Stimulated activated CD4-positive, alpha-beta T cell treated with anti-CD3 and anti-CD28 coated beads, Interleukin-2, amount 100 ng/mL, for 24 hours (primary cell): ENCODE measurements at places on chromosomes 13 and 19.

DNA sequence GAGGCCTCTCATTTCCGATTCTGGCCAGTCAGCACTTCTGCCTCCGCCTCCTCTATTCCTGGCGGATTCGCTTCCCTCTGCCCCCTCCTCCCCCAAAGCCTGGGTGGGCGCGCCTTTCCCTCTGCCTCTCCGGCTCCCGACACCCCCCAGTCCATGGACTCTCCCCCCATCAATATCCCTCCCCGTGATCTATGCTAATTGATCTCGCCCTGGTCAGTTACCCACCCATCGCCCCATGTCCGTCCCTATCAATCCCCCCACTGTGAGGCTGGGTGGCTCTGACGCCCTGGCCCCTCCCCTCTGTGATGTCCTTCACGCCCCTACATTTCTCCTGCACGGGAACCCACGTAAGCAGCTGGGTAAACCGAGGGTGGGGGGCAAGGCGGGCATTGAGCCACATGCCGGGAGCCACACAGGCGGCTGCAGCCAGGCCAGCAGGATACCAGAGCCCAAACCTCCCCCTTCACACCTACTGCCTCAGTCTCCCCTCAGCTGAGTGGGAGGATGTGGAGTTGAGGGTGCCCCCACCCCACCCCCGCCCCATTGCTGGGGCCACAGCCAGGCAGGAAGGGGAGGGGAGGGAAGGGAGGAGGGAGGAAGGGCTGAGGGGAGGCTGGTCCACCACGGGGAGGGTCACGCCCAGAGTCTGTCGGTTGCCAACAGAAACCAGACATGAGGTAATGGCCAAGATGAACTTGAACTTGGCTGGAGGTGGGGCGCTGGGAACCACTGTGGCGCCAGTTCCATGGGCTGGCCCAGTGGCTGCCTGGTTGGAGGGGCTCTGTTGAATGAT, 21.0 kb downstream of the SMIM24 start:
- DNase-seq, result no peak

- no peak for DNase-seq
Observed at GRCh38 chr19:45913874-45914830, at the start of gene NANOS2. Gene NANOS2, minus strand, starts transcription at chr19:45914778. Its CDS starts 85 bp downstream, at chr19:45914693.

GRCh38 chr19:2236314-2237050, at the start of the genes PLEKHJ1 and SF3A2:
Gene PLEKHJ1, minus strand, starts transcription at chr19:2236329. Its CDS starts 81 bp downstream, at chr19:2236248.
Gene SF3A2, plus strand, starts transcription at chr19:2236824. Its CDS starts 6,595 bp downstream, at chr19:2243419.
- peak; percentile 98 for DNase-seq

DNA sequence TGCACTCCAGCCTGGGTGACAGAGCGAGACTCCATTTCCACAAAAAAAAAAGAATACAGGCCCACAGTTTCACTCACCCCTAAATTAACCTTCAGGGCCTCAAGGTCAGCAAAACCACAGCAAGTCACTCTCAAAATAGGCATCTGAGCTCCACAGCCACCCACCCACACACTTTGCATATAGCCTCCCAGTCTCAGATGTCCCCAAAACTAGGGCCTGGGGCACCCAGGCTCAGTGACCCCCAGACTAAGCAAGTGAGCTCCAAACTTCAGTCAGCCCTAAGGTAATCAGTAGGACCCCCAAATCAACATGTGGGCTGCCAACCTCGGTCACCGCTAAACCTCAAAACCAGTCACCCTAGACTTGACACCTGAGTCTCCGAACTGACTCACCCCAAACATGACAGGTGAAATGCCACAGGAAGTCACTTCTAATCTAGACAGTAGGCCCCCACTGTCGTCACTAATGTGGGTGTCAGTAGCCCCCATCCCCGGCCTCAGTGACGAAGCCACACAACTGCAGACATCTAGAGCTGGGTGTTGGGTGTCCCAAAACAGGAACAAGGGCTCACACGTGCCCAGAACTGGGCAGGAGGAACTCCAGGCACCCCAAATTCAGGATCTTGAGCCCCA, 13.9 kb downstream of the RABAC1 start:
- peak; percentile 85 for DNase-seq

GRCh38 chr19:3543150-3544057, 4.4 kb downstream of the TEKTIP1 start:
- DNase-seq, result no peak

DNA sequence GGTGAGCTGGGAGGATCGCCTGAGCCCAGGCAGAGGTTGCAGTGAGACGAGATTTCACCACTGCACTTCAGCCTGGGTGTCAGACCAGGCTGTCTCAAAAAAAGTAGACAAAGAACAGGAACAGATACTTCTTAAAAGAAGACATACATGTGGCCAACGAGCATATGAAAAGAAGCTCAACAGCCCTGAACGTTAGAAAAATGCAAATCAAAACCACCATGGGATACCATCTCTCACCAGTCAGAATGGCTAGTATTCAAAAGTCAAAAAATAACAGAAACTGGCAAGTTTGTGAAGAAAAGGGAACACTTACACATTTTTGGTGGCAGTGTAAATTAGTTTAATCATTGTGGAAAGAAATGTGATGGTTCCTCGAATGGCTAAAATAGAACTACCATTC, 3.0 kb upstream of the LGALS14 start:
- no peak for DNase-seq

GRCh38 chr13:108439556-108439955, 170.0 kb downstream of the TNFSF13B start:
- DNase-seq, result no peak
